Cerebellum (tissue), 4 donors: ENCODE measurements at places on chromosomes 2 and 18. TPM values are rescaled to one million over a fixed set of nuclear protein-coding genes. Genes with fewer than 3 reads are reported as not detected.

MYO5B gene
- 5.5 TPM for total RNA-seq

GALNT5 gene
- total RNA-seq: 0.45 TPM

KLHL30 gene
- not detected for total RNA-seq

CD8A gene
- total RNA-seq: 1.5 TPM

CRYGC gene
- not detected for total RNA-seq

ZSWIM2 gene
- total RNA-seq: 0.18 TPM

PRKAG3 gene
- total RNA-seq: not detected

PSMA8 gene
- total RNA-seq: not detected

MC5R gene
- total RNA-seq: 3.4 TPM

GBX2 gene
- 4.4 TPM for total RNA-seq

KLF11 gene
- total RNA-seq: 10.7 TPM

IL1RL1 gene
- 0.27 TPM for total RNA-seq

SERPINB12 gene
- total RNA-seq: not detected

LCT gene
- 0.09 TPM for total RNA-seq

KRTCAP3 gene
- not detected for total RNA-seq

PNPT1 gene
- 26.8 TPM for total RNA-seq

COL5A2 gene
- total RNA-seq: 35.2 TPM

GPR35 gene
- 2.4 TPM for total RNA-seq

IL1RN gene
- not detected for total RNA-seq

FLACC1 gene
- total RNA-seq: 3.7 TPM

SPHKAP gene
- total RNA-seq: 17.6 TPM

BBS5 gene
- 17.1 TPM for total RNA-seq

NXPH2 gene
- total RNA-seq: 12.7 TPM

DSG3 gene
- total RNA-seq: not detected

CDH2 gene
- 134 TPM for total RNA-seq

ANKRD62 gene
- 0.18 TPM for total RNA-seq

LRRC30 gene
- not detected for total RNA-seq

PIEZO2 gene
- total RNA-seq: 11.0 TPM

ITGA6 gene
- total RNA-seq: 30.9 TPM

CKAP2L gene
- 7.0 TPM for total RNA-seq

RUFY4 gene
- not detected for total RNA-seq

LOXL3 gene
- 7.0 TPM for total RNA-seq

ALPG gene
- total RNA-seq: not detected

ERFE gene
- 1.7 TPM for total RNA-seq

HEATR5B gene
- total RNA-seq: 71.6 TPM

CCDC85A gene
- total RNA-seq: 25.3 TPM

POTEI gene
- 0.27 TPM for total RNA-seq

TMEM198 gene
- 13.0 TPM for total RNA-seq

TMEM247 gene
- total RNA-seq: not detected

DAPL1 gene
- total RNA-seq: 1.6 TPM

SLC39A10 gene
- total RNA-seq: 104 TPM

LYG1 gene
- total RNA-seq: 1.00 TPM

RGPD5 gene
- 122 TPM for total RNA-seq

GATA6 gene
- 0.54 TPM for total RNA-seq

INHA gene
- total RNA-seq: 0.54 TPM

RBM45 gene
- total RNA-seq: 24.0 TPM

C2orf76 gene
- total RNA-seq: 13.2 TPM

ALPI gene
- not detected for total RNA-seq

E2F6 gene
- total RNA-seq: 11.2 TPM

PRSS56 gene
- total RNA-seq: 0.18 TPM

ZFP36L2 gene
- total RNA-seq: 6.6 TPM

MDH1B gene
- total RNA-seq: 5.0 TPM

MRPS9 gene
- total RNA-seq: 11.3 TPM

ASB18 gene
- total RNA-seq: 0.45 TPM

CRYGA gene
- not detected for total RNA-seq

SLC66A2 gene
- total RNA-seq: 26.4 TPM

VRK2 gene
- 6.3 TPM for total RNA-seq

RBM43 gene
- 3.8 TPM for total RNA-seq

SEMA4C gene
- 51.0 TPM for total RNA-seq
